Stimulated activated CD4-positive, alpha-beta T cell treated with anti-CD3 and anti-CD28 coated beads, TNF-alpha, amount 100 ng/mL, for 1 hour (primary cell): ENCODE measurements at places on chromosomes 1 and 21.

GRCh38 chr1:67552336-67552759 lies 122.1 kb upstream of the SERBP1 start:
- DNase-seq: no peak

- DNase-seq: no peak
Measured at GRCh38 chr1:29602203-29602602, 365.9 kb downstream of the PTPRU start.

- DNase-seq: no peak
Measured at GRCh38 chr1:26418865-26419349, 8.3 kb downstream of the LIN28A start.

GRCh38 chr1:6040861-6041415 lies 4.8 kb upstream of the KCNAB2 start:
- DNase-seq: no peak

- DNase-seq: no peak
Measured at GRCh38 chr1:154729577-154729976, 121.6 kb upstream of the ADAR start.

DNA sequence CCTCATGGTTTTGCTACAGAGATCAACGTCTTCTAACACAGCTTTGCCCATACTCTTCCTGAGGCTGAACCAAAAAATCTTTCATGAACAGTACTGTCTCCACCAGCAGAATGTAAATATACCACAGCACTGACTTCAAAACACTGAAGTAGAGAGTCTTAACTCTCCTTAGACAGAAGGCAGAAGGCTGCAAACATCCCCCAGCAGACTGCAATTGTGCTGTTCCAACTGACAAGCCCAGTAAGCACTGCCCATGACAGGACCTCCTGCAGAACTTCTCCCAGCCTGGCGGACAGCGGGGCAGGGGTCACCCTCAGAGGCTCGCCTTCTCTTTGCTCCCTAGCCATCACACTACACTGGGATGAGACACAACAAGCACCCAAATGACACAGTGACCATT lies 218.7 kb downstream of the RERE start:
- no peak for DNase-seq

- peak; percentile 27 for DNase-seq
Measured at GRCh38 chr1:19597496-19598309, 46.4 kb upstream of the NBL1 start.

- DNase-seq: no peak
Measured at GRCh38 chr1:27402349-27402754, 9.9 kb downstream of the GPR3 start.

- no peak for DNase-seq
Measured at GRCh38 chr1:30525971-30526651, 197.3 kb downstream of the MATN1 start.
